ENCODE measurements at places on chromosomes 7 and 10.

DNA sequence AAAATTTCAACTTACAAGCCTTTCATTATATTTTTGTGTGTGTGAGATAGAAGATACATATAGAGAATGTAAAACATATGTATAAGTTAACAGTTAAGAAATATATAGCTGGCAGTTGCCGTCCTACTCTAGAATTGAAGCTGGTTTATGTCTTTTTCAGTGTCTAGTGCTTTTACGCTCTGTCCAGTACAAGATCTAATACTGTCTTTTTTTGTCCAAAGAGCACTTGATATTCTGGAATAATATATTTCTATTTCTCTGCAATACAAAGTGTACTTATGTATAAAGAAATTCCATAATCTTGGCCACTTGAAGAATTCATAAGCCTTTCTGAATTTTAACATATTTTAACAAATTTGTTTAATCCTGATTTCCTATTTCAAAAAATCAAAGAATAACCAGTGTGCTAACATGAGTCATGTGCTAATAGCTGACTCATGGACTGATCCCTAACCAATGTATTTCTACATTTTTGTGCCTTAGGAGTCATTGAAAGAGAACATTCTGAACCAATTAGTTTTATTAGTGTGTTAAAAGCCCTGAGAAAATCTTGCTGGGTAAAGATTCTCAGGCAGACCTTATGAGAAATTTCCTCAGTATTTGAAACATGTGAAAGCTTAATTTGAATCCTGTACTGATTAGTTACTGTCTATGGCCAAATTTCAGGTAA is 73.2 kb upstream of the CCAR1 start:
- DNase-seq: no peak

- DNase-seq: no peak
Observed at GRCh38 chr10:13152296-13152695, 9.1 kb upstream of the MCM10 start.

GRCh38 chr10:817371-817770 is 114.1 kb downstream of the LARP4B start:
- no peak for DNase-seq

GRCh38 chr7:36216063-36216684 is 63.1 kb downstream of the EEPD1 start:
- no peak for DNase-seq

- no peak for DNase-seq
Observed at GRCh38 chr7:47040795-47041347, 541.0 kb downstream of the TNS3 start.

- no peak for DNase-seq
Observed at GRCh38 chr7:151727579-151728285, 149.2 kb downstream of the PRKAG2 start.

DNA sequence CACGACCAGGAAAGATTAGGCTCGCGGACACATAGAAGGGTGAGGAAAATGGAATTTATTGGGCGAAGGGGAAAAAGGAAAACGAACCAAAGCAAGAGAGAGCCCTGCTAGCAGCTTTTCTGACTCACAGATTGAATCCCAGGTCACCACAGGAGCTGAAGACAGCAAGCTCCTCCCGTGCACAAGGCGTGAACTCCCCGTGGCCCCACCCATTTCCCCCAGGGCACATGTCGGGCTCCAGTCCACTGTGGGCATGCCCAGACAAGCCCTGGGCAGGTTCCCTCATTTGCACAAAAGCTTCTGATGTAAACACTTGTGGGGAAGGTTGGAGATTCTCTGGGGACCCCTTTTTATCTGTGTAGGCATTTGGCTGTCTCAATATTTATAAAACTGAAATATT is 582.4 kb downstream of the SUGCT start:
- DNase-seq: no peak

DNA sequence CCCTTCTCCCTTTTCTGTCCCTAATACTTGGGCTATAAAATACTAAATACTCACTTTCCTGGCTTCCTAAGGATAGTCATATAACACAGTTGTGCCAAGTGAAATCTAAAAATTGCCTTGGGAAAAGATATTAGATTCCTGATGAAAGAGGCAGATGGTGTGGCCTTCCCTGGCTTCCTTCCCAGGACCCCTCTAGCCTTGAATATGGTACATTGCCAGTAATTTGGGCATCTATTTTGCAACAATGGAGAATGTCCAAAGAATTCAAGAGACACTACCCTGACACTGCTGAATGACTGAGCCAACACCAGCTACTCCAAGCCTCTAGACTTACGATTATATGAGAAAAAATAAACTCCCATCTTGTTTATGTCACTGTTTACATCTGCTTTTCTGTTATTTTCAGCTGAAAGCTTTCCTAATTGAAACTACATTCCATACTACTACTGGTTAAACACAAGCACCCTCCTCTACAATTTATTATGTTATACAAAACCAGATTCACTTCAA is 17.9 kb downstream of the COPG2 start:
- DNase-seq: no peak

DNA sequence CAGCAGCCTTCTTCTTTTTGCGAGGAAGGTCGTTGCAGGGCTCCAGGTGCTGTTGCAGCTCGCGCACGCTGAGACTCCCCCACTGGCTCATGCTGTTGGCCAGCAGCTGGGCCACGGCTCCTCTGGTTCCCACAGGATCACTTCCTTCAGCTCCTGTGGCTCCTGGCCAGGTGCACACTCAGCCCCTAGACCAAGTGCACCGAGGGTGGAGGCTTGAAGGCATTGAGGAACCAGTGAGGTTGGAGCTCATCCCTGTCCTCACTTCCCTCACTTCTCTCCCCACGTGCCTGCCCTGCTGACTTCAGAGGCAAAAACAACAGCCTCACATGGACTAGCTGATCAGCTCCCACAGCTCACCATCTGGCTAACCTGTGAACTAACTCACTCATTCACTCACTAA is 46.2 kb upstream of the ADRB1 start:
- no peak for DNase-seq

GRCh38 chr7:1752771-1753563 is 82.9 kb downstream of the ELFN1 start:
- DNase-seq: no peak

DNA sequence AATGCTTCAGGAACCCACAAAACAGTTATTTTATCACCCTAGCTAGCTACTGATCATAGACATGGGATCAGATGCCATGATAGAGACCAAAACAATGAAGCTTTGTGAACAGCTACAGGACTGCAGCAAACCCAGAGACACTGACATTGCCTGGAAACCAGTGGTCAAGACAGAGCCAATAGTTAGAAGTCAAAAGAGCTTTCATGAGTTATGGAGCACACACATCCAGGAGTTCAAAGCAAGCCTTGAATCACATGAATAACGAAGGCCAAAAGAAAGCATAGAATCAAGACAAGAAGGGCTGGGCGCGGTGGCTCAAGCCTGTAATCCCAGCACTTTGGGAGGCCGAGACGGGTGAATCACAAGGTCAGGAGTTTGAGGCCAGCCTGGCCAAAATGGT is 34.5 kb upstream of the GSAP start:
- peak; percentile 31 for DNase-seq

DNA sequence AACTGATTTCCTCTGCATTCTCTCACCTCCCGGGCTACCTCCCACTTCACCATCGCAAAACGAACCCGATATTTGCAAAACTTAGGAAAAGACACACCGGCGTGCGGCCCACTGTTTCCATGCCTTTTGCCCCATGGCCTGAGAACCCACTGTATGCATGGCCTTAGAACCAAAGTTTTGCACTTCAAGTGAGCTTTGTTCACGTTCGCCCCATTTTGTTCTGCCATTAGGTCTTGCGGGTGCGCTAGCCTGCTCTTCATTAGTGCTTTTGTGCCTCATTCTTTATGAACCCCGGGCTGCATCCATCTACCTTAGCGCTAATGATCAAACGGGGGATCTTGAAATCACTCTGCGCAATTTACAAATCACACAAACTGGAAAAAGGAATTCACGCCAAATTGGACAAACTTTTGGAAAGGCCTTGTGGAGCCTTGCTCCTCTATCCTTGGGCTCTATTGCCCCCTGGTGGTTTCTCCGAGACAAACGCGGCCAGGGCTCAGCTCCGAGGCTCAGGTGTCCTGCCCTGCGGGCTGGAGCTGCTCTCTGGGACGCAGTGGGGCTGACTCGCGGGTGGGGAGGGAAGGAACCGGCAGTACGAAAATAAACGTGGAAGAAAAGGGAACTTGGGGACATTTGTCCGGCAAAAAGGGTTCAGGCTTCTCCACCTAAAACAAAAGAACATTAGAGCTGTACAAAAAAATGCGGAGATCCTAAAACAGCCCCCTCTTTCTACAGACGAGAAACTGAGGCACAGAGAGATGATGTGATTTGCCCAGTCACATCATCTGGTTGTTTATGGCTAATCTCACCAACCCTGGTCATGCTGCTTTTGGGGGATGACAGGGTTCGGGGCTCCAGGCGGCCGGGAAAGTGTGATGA is 300.4 kb upstream of the NFE2L3 start:
- no peak for DNase-seq

DNA sequence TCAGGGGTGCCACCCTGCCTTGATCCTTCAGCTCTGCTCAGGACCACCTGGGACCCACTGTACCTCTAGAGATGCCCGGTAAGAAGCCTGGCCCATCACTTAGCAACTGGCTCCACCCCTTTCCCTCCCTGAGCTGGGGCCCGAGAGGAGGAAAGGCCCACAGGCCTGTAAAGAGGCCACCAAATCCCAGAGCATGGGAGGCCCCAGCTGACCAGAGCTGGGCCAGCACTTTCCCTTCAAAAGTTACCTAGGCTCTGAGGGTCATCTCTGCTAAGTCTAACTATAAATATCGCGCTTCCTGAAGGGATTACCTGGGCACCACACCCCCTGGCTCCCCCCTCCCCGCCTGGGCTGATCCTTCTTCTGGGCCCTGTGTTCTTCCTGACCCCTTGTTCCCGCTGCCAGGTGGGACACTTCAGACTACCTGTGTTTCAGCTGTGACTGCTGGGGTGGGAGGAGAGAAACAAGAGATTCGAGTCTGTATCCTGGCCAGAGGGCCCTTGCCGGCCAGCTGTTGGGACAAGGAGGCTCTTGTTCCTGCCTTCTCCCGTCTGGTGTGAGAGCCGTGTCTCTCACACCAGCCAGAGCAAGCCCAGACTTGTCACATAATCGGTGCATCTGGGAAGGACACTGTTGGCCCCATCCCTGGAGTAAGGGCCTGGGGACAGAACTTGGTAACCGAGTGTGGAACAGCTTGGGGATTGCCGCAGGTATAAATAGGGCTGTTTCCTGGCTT is 22.8 kb upstream of the ANKRD2 start:
- peak; percentile 32 for DNase-seq

DNA sequence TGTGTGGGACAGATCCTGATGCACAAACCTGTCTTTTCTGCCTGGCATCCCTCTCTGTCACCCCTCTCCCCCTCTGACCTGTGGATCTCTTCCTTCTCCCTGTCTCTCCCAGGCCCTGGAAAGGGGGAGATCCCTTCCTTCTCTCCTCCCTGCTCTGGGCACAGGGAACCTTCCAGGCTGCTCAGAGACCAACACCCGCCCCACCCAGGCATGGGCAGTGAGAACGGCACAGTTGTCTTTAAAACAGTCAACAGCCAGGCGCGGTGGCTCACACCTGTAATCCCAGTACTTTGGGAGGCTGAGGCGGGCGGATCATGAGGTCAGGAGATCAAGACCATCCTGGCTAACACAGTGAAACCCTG is 34.7 kb downstream of the KCNH2 start:
- no peak for DNase-seq

DNA sequence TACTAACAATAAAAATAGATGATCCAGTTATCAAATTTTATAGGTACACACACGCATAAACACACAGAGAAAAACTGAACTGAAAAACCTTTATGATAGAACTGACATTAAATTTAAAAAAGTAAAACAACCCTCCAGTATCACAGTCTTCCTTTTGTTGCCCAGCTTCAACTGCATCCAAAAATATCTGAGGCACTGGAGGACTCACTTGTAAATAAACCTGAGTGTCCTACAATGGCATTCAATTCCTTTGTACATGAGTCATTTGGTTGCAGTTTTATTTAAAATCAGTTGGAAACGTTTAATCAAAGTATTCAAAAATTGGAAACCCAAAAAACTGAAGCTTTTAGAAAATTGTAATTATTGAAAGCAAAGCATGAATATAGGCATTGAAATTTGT is 265.2 kb upstream of the CSTF2T start:
- DNase-seq: no peak

- DNase-seq: no peak
Observed at GRCh38 chr7:27899601-27900000, 159.6 kb downstream of the TAX1BP1 start.

DNA sequence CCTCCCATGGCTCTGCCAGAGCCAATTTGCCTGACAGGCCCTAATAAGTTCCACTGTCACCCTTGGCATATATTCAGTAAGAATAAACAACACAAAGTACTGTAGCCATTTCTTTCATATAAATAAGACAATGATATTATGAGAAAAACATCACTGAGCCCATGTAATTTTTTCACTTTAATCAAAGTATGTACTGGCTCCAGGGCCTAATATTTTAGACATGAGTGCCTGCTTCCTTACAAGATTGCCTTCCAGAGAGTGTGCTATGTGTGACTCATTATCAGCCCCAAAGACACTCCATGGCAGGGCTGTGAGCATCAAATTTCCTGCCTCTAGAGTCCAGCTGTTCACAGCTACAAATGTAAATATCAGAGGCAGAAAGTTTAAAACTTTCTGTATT is 297.6 kb downstream of the LHFPL3 start:
- no peak for DNase-seq

DNA sequence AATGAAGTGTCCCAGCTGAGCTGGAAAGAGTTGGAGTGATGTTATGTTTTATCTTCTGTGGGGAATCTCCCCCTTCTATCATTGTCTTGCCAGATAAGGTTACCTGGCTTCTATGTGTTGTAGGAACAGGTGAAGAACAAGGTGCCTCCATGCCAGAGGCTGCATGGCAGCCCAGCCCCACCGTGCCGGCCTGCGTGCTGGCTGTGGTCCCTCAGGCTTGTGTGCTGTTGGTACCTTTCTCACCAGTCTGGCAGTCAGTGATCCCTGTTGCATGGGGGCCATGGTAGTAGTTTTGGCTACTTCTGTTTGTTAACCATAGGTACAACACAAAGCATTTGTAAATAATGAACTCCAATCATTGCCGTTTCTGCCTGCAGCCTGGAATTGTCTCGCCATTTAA is 37.9 kb downstream of the CCM2 start:
- DNase-seq: no peak

DNA sequence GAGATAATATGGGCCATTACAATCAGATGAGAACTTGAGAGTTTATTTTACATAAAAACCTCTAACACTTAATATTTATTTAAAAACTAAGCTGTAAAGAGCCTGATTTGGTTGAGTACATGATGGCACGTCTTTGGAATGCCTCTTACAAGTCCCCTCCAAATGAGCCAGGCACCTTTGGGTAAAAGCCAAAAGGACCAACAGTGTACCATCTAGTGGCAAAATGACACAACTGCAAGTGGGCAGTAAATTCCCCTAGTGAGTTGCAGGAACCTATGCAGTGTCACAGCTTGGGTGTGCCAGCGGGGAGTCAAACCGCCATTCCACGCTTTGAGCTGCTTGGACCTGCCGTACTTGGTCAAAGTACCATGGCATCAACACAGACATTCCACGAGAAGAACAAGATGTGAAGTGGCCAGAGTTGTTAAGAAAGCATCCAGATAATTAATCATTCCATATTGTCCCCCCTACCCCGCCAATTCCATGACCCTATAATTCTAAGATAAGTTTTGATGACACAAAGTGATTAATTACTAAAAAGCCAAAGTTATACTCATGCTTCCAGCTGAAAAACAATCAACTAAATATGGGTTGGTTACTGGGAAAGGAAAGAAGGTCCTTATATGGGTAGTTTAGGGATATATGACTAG is 115.2 kb downstream of the SORBS1 start:
- peak; percentile 78 for DNase-seq
